ENCODE measurements at places on chromosomes 4 and X. TPM values are rescaled to one million over a fixed set of nuclear protein-coding genes. Genes with fewer than 3 reads are reported as not detected.

The TBX22 gene
- not detected for total RNA-seq

The MXD4 gene
- 130 TPM for total RNA-seq

The MAPK10 gene
- total RNA-seq: 0.65 TPM

The GLRB gene
- total RNA-seq: 0.33 TPM

The ARSJ gene
- 23.6 TPM for total RNA-seq

The EXOSC9 gene
- total RNA-seq: 21.5 TPM

The TBC1D9 gene
- total RNA-seq: 41.3 TPM

The PCDH11X gene
- 0.65 TPM for total RNA-seq

The KLHL2 gene
- 14.5 TPM for total RNA-seq

The CDX4 gene
- not detected for total RNA-seq

The C1QTNF7 gene
- total RNA-seq: 0.65 TPM

The FHIP1A gene
- 17.6 TPM for total RNA-seq

The SERPINA7 gene
- total RNA-seq: not detected

The ZNF711 gene
- total RNA-seq: 7.9 TPM

The XG gene
- 25.3 TPM for total RNA-seq

The RADX gene
- total RNA-seq: 0.39 TPM

The CLIC2 gene
- 0.22 TPM for total RNA-seq

The MAGED4B gene
- 47.8 TPM for total RNA-seq

The BLTP1 gene
- 95.0 TPM for total RNA-seq

The TEX13C gene
- not detected for total RNA-seq

The FRAS1 gene
- total RNA-seq: 25.9 TPM

All from placental epithelial cell (primary cell).